ENCODE measurements at places on chromosomes 7 and 10. TPM values are rescaled to one million over a fixed set of nuclear protein-coding genes. Genes with fewer than 3 reads are reported as not detected.

KLF14 gene
- total RNA-seq: 0.05 TPM

RELN gene
- total RNA-seq: 0.28 TPM

HABP2 gene
- total RNA-seq: 0.19 TPM

CHN2 gene
- total RNA-seq: 5.9 TPM

GRID1 gene
- 0.33 TPM for total RNA-seq

CUBN gene
- 1.7 TPM for total RNA-seq

- DNase-seq: no peak
Observed at GRCh38 chr7:43758822-43759683, 573 bp downstream of the BLVRA start.

GRCh38 chr10:114026189-114027040, 17.3 kb upstream of the ADRB1 start:
- no peak for DNase-seq

DNA sequence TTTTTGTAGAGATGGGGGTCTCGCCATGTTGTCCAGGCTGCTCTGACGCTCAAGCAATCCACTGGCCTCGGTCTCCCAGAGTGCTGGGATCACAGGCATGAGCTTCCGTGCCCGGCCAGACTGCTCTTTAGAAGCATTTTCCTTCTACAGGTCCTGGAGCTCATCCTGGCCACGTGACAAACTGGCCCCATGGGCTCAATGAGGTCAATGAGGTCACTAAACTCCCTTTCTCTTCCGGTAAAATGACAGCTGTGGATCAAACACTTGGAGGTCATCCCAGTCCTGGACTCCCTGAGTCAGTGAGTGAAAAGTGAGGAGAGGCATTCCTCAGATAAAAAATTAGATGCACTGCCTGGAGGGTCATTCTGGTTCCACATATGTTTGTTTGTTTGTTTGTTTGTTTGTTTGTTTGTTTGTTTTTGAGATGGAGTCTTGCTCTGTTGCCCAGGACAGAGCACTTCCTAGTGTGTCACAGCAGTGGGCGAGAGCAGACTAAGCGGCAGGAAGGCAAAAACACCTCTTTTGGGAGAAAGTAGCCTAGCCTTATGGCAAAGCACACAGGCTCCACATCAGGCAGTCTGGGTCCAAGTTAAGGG, 134.9 kb downstream of the TNS3 start:
- no peak for DNase-seq

DNA sequence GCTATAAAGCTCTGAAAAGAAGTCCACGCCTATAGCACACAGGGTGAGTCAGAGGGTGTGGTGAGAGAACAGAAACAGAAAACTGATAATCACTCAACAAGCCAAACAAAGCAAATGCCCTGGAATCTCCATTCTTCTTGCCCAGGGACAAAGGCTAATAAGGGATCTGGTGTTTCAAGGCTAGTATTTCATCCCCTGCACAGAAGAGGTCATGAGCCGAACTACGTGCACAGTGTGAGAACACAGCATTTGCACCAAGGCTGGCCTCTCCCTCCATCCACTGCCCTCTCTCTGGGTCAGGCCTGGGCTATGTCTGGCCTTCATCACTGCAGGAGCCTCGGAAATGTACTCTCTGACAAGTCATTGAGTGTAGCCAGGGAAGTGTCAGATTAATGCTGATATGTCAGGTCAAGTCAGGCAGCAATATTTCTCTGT, 42.7 kb downstream of the PRR15 start:
- DNase-seq: no peak

GRCh38 chr7:3451701-3452100, 150.6 kb downstream of the SDK1 start:
- no peak for DNase-seq

DNA sequence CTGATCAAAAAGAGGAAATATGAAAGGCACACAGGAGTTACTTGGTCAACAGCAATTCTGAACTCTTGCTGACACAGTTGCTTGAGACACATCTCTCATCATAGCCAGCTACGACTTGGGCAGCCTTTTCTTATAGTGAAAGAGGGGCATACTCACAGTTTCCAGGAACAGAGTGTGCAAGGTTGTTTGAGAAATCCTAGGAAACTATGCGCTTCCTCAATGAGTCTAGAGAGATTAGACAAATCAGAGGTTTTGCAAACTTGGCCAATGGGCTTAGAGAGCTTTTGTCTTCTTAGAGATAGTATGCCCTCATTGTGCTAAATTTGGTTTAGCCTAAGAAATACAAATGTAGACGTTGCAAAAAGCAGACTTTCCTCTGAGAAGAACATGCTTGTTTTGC, 370.4 kb downstream of the HGF start:
- no peak for DNase-seq

DNA sequence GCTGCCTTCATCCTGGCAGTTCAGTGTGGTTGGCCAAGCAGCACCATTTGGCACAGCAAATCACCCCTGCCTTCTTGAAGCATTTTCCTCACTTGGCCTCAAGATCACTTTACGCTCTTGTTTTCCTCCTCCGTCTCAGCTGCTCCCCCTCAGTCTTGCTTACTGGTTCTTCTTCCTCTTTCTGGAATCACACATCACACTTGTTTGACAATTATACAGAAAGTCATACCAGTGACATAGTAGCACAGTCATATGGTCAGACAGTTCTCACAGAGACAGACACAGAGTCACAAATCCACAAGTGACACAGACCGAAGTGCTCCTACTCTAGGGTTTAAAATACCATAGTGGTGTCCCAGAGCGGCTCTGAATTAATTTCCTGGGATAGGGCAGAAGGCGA, 43.8 kb upstream of the ARL4A start:
- DNase-seq: no peak

Measured in thymus (tissue), 14 donors.